ENCODE measurements at places on chromosomes 4 and X.

- no peak for DNase-seq
Observed at GRCh38 chr4:183797445-183798300, 107.4 kb upstream of the STOX2 start.

DNA sequence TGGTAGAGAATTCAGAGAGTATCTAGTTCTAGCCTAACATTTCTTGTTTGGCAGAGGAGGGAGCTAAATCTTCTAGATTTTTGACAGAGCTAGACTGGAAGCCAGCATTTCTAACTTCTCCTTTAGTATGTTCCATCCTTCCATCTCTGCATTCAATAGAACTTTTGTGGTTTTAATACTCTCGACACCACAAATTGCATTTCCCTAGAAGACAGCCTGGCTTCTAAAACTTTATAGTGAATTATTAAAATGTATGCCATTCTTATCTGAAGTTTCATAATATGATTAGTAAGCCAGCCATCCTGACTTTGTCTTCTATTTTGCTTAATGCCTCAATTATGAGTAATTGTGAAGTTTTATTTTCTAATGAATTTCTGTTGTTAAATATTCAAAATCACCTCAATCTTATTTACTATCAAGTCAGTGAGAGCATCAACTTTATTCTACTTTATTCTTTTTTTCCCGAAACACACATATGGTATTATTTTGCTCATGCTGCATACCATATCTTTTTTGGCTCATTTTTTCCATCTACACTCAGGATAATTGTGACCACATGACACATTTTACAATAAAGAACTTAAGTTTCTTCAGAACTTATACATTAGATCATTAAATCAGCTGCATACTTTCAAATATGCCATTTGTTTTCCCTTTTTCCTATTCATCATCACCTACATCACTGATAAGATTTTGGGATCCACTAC lies 30.2 kb downstream of the EDNRA start:
- no peak for DNase-seq

DNA sequence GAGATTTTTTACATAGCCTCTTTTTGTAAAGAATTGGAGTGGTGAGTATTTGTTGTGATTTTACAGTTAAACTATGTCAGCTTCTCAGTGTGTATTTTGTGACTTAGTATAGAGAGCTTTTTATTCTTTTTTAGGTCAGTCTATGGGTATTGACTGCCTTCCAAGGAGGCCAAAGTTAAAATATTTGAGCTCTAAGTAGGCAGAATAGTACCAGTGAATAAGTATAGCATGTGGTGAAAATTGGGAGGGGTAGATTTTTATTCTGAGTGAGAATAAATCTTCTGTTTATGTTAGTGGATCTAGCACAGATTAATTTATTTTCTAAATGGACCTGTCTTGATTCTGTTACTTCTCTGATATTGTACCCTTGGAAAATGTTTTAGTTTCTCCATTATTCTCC lies 37.5 kb downstream of the HERC3 start:
- no peak for DNase-seq

- DNase-seq, result no peak
Observed at GRCh38 chr4:87120010-87120409, 100.4 kb downstream of the KLHL8 start.

DNA sequence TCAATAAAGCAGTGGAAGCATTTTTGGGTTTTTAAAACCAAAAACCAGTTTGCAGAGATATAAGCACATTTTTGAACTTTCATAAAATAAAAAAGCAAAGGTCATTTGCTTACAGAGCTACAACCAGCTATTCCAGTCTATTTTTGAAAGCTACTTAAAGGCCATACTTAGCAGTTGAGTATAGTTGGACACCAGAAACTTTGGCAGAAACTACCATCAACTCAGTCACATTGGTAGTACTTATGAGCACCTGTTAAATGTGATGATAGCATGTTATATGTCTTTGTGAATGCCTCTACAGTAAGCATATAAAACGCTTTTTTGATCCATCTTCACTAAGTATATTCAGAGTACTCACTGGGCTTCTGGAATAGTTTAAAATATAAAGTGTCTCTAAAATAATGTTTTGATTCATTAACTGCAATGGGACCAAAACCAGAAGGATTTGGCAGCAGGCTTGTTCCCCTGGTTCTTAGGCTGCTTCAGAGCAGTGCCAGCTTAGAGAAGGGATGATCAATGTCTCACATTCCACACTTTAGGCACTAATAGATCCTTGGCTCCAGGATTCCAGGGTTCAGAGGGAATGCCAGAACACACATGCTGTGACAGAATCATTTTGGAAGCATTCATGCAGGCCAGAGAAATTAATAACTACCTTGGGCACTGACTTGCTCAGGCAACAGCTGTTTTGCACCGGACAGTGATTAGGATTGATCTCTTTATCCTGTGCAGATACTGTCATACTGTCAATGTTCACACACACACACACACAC lies 103.9 kb downstream of the IQCM start:
- DNase-seq, result no peak

GRCh38 chr4:3250956-3251690 lies 2.2 kb downstream of the MSANTD1 start:
- DNase-seq, result no peak

DNA sequence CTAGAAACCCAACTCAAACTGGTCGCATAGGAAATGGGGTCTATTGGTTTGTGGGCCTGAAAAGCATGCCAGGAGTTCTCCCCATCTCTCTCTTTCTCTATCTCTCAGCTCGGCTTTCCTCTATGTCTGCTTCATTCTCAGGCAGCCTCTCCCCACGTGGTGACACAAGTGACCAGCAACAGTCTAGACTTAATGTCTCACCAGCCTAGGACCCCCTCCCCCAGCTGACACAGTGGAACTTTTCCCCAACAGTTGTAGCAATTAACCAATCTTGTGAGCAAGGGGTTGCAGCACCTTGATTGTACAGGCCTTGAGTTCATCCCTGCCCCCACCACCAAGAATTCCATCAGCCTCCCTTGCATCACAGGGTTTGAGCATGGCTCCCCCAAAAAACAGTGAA lies 159.8 kb upstream of the KIT start:
- no peak for DNase-seq

DNA sequence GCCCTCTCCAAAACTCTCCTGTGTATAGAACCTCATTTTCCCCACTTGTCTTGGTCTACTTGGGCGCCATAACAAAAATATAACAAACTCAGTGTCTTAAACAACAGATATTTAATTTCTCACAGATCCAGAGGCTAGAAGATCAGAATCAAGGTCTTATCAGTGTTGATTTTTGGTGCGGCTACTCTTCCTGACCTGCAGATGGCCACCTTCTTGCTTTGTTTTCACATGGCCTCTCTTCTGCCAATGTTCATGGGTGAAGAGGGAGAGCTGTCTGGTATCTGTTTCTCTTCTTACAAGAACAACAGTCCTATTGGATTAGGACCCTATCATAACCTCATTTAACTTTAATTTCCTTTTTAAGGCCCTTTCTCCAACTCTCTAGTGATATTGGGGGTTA lies 177.3 kb downstream of the PABPC4L start:
- no peak for DNase-seq

DNA sequence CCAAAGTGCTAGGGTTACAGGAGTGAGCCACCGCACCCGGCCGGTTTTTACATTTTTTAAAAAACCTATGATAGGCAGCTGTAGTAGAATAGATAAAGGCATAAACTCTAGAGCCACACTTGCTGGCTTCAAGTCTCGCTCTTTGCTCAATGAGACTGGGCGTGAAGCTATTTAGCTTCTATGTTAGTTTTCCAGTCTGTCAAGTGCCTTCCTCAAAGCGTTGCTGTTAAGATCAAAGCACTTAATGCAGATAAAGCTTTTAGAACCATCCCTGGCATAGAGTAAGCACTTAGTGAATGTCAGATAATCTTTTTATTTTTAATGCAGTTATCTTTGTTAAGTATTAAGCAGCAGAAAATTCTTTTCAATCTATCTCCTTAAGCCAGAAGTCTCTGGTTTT lies 42.0 kb upstream of the BMPR1B start:
- no peak for DNase-seq

DNA sequence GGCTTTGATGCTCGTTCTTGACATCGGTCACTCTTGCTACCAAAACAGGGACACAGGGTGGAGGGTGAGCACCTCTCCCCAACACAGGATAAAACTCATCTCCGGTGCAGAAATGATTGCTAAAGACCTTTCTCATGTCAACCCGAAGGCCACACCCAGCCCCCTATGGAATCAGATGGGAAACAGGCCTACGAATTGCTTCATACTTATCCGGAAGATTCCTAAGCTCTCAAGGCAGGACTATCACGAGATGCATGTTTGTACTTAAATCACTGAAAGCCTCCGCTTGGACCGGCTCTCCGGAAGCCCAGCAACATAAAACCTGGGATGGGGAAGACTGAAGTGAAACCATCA lies 74.9 kb downstream of the MTMR1 start:
- DNase-seq, result no peak

DNA sequence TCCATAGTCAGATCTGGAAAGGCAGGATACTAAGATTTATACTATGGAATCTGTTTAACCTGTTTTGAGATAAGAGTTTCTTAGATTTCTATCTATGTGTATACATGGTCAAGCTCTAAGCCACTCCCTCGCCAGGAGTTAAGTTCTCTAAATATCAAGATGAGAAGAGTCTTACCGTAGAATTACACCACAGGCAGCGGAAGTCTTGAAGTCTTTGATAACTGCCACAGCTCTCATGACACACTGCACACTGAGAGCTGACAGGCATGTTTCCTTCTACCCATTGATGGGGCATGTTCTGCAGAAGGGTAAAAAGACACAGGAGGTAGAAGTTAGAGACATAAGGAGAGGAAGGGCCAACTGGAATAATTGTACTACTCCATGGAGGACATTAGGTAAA lies 67.7 kb downstream of the DGKK start:
- no peak for DNase-seq

- no peak for DNase-seq
Observed at GRCh38 chr4:139988863-139989765, 164.9 kb downstream of the MAML3 start.
